ENCODE measurements at places on chromosomes 2 and 18.

- no peak for DNase-seq
Observed at GRCh38 chr18:50749945-50750344, 69.9 kb downstream of the MRO start.

GRCh38 chr2:154130821-154131220, 259.1 kb downstream of the GALNT13 start:
- no peak for DNase-seq

DNA sequence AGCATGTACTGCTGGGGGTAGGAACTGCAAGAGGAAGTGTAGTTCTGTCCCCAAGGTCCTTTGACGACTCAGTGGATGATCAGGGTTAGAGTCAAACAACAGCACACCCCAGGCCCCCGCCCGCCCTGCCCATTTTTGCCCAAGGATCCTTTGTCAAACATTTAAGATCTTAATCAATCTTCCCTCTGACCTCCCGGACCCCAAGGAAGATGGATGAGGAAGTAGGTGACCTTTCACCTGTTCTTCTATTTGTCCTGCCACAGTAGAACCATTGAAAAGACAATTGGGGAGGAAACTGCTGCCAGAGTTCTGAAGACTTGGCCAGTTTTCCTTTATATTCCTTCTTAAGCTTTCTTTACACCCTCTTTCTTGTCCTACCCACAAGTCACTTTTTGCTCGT, 12.1 kb downstream of the EPHA4 start:
- DNase-seq = no peak

GRCh38 chr2:26067980-26068507, 34.2 kb downstream of the RAB10 start:
- DNase-seq = no peak

- DNase-seq = no peak
Observed at GRCh38 chr2:74873678-74874640, 40.0 kb downstream of the HK2 start.

DNA sequence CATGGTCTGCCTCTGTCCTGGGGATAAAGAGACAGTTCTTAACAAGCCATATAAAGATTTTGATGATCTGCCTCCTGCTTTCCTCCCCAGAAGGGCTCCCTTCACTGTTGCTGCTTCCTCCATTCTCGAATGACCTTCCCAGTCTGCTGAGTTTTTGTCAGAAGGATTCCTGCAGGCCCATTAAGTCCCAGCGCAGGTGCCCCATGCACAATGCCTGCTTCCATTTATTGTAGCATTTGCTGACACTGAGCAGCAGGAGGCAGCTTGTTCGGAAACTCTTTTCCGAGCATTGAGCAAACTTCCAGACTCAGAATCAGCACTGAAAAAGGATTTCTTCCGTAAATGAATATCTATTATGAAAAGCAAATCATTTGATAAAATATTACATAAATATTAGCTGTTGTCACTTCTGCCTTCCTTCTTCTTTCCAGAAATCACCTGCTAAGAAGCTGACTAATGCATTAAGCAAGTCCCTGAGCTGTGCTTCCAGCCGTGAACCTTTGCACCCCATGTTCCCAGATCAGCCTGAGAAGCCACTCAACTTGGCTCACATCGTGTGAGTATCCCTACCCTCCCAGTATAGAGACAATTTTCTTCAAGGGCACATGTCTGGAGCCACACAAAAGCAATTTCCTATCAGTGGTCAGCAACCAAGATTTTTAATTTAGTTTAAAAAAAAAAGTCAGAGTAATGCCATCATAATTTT, 110.4 kb downstream of the DTNA start:
- DNase-seq = no peak

GRCh38 chr2:11411768-11412448, 54.1 kb downstream of the E2F6 start:
- DNase-seq = peak; percentile 27

GRCh38 chr2:234960175-234961088, 8.6 kb downstream of the SH3BP4 start:
- peak; percentile 48 for DNase-seq

- DNase-seq = no peak
Observed at GRCh38 chr2:140275427-140275826, 1495.2 kb upstream of the NXPH2 start.

DNA sequence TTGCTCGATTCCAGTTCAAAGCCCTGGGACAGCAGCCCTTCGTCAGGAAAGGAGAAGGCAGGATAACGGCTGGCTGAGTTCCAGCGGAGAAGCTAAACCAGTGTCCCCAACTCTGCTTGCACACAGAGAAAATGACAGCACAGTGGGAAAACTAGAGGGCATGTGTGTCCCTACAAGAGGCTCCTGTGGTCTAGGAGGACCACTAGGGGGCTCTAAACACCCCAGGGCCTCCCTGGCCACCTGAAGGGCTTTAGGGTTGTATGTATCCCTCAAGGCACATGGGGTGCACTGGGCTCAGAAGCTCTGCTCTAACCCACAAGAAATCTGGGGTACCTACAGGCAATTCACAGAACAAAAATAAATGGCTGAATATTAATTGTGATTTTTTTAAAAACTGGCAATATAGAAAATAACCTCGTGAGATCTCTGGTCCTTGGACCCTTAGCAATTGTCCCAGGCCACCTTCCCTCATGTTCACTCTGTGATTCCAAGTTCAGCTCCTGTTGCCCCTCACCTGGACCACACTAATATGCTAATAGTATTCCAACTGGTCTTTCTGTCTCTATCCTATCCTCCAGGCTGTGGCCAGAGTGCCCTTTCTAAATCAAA, 17.5 kb downstream of the STAT1 start:
- DNase-seq = no peak

GRCh38 chr2:187360286-187360685, 87.8 kb downstream of the CALCRL start:
- DNase-seq = no peak

DNA sequence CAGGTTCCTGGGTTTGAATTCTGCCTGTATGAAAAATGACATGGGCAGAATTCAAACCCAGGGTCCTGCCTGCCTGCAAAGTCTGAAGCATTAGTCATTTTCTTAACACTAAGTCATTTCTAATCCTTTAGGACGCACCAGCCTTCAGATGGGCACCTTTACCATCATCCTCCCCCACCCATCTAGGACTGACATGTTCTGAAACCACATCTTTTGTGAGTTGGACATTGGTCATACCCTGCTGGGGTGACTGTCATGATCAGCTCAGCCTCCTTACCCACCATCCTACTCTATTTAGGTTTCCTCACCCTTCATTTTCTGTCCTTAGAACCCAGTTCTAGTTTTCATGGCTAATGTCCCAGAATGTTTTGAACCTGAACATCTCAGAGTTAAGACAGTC, 104.9 kb downstream of the TRIB2 start:
- no peak for DNase-seq

- DNase-seq = no peak
Observed at GRCh38 chr2:176105078-176105729, 1.9 kb upstream of the HOXD11 start.

DNA sequence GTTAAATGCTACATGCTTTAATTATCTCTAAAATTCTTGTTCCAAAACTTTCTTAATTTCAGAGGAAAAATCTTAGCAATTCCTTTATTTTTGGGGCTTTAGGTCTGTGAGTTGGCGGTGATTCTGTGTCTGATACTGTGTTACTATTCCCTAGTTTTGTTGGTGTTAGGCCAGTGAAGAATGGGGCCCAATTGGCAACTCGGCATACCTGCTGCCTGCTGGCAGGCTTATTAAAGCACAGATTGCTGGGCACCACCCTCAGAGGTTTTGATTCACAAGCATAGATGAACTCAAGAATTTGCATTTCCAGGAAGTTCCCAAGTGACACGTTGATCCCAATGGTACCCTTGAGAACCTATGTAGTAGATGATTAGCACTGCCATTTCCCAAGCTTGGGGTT, 101.6 kb downstream of the OSBPL6 start:
- DNase-seq = no peak

- no peak for DNase-seq
Observed at GRCh38 chr2:139720056-139720455, 939.9 kb upstream of the NXPH2 start.

GRCh38 chr18:4063545-4063944, 391.6 kb downstream of the DLGAP1 start:
- no peak for DNase-seq

GRCh38 chr18:41703744-41704530, 251.1 kb upstream of the PIK3C3 start:
- DNase-seq = no peak

DNA sequence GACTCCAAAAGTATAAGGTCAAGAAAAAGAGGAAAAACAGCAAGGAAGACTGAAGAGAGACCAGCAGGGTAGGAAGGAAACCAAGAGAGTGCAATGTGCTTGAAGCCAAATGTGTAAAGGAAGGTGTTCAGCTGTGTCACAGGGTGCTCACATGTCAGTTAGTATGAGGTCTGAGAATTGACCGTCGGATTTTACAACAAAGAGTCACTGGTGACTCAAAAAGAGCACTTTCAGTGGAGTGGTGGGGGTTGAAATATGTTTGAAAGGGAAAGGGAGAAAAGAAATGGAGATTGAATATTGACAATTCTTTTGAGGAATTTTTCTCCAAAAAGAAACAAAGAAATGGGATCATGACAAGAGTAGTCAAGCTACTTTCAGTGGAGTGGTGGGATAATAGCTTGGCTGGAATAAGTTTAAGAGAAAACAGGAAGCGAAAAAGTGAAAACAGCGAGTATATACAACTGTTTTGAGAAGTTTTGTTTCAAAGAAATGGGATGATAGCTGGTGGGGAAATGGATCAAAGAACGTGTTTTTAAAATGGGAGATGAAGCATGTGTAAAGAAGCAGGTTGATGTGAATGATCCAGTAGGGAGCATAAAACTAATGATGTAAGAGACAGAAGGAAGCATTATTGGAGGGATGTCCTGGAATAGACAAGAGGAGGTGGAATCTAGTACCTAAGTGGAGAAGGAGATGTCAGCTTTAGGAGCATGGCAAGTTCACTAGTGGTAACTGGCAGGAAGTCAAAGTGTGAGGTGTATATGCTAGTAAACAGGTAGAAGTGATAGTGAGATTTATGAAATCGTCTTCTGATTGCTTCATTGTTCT, 3.6 kb upstream of the TSPYL6 start:
- no peak for DNase-seq

- DNase-seq = no peak
Observed at GRCh38 chr2:27053776-27054175, 2.3 kb downstream of the AGBL5 start.

DNA sequence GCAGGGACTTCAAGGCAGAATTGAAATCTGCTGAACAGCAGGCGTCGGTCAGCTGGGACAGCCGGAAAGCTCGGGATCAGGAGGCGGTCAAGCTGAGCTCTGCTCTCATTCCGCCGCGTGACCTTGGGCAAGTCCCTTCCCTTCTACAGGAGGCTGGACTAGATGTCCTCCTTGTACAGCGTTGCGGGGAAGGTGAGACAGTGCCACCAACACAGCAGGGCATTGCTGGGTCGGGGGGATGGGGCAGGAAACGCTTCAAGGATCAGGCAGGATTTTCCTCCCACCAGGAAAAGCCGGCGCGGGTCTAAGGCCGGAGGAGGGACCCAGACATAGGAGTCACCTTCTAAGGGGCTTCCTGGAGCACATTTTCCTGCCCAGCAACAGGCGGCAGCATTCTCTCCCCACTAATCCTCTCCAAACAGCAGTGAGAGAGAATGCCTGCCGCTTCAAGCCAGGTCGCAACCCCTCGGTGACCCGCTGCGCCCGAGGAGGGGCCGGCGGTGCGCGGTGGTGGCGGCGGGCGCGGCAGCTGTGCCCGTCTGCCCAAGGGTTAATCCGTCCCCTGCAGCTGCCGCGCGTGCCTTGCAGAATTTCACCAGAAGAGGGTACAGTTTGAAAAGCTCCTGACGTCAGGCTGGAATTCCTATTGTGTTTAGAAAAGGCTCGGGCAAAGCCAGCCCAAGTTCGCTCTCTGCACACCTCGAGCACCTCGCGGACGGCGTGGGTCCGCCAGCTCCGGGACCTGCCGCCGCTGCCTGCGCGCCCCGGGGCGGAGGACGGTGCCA, at the start of gene KCNF1:
TSS of gene KCNF1 (plus strand) at position 644 of the 785 bp plus-strand sequence. CDS start 493 bp downstream, outside the sequence.
- DNase-seq = no peak

DNA sequence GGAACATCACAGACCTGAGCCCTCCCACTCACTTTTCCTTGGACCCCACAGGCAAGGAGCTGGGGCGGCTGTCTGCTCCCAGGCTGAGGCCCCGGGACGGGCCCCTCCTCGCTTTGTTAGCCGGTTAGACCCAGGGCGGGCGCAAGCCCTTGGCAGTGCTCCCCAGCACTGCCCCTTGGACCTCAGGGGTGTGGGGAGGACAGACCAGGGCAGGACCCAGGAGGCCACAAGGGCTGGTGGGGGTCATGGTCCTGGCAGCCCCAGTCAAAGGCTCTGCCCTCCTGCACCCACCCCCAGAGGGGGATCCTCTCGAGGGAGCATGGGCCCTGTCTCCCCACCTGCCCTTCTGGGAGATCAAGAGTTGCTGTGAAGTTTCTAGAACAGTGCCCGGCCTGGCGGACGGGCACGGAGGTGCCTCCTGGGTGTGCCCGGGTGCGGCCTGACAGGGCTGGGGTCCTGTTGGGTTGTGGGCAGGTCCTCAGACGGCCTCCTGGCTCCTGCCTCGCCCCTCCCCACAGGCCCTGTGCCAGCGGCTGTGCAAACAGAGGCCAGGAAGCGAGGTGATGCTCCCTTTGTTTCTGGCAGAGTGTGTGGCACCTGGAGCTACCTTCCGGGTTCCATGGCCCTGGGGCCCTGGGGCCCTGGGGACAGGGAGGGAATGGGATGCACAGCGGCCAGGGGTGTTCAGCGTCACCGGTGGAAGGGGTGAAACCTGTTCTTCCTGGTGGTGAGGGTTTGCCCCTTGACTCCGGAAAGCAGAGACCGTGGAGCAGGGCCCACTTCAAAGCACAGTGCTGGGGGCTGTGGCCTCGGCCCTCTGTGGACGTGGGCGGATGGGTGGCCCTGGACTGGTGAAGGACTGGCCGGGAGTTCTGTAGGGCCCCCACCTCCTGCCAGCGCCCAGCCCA, 2.9 kb upstream of the GAL3ST2 start:
- no peak for DNase-seq

- no peak for DNase-seq
Observed at GRCh38 chr2:71872466-71873051, 275.1 kb downstream of the CYP26B1 start.

- no peak for DNase-seq
Observed at GRCh38 chr2:950080-950966, at the start of gene SNTG2. TSS of gene SNTG2 (plus strand) at chr2:950849. CDS start at chr2:950997, 148 bp downstream.

GRCh38 chr2:181123798-181124231, 143.4 kb downstream of the UBE2E3 start:
- DNase-seq = no peak

GRCh38 chr2:238403632-238404405, 22.9 kb upstream of the ASB1 start:
- DNase-seq = no peak
